ENCODE measurements at places on chromosomes 16 and 17.
A peak's percentile ranks its signal among the peaks of the same experiment; 100 is the strongest.

DNA sequence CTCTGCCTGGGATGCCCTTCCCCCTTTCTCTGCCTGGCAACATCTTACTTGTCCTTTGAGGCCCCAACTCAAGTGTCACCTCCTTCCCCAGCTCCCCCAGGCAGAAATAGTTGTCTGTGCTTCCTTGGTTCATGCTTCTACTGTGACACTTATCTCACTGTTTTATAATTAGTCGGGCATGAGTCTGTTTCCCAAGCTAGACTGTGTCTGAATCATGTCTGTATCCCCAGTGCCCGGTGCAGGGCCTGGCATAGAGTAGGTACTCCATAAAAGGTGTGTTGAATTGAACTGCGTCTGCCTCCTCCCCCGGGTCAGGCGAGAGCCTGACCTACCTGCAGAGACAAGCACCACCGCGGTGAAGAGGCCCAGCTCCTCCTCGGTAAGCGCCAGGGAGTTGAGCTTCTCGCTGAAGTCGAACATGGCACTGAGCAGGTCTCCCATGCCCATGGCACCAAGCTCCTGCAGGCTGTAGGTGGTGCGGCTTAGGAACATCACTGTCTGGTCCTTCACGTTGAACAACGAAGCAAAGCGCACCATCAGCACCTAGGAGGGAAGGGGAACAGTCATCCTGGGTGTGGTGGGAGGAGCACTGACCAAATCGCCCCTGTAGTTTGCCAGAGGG is 6.7 kb downstream of the NR1D1 start:
- no peak for DNase-seq

DNA sequence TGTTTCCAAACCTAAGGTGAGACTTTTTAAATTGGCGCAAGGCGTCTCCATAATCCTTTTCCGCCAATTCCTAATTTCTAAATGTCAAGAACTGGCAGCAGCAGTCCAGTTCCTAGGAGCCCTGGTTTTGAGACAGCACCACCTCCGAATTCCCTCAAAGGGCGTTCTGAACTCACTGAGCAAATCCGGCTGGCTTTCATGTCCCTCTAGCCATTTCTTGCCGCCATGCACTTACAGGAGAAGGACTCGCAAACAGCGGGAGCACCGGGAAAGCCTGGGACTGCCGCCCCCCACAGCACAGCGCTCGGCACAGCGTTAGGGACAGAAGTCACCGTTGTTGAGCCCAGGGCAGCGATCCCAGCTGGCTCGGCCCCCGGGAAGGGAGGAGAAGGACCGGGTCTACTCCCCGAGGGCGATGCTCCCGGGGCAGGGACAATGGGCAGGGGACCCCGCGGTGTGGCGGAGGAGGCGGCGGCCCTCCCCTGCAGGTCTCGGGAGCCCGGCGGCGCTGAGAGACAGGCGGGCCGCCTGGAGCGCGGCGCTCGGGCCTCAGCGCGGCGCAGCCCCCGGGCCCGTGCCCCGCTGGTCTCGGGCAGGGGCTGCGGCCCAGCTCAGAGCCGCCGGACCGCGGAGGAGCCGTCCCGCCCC is 545 bp downstream of the ARHGAP17 start:
- peak; percentile 25 for DNase-seq

- DNase-seq, result no peak
Measured at GRCh38 chr17:49858796-49859195, 10.9 kb upstream of the TAC4 start.

GRCh38 chr16:85029981-85030401 is 2.4 kb downstream of the KIAA0513 start:
- no peak for DNase-seq

GRCh38 chr17:68461122-68461539 is 3.8 kb upstream of the WIPI1 start:
- no peak for DNase-seq

DNA sequence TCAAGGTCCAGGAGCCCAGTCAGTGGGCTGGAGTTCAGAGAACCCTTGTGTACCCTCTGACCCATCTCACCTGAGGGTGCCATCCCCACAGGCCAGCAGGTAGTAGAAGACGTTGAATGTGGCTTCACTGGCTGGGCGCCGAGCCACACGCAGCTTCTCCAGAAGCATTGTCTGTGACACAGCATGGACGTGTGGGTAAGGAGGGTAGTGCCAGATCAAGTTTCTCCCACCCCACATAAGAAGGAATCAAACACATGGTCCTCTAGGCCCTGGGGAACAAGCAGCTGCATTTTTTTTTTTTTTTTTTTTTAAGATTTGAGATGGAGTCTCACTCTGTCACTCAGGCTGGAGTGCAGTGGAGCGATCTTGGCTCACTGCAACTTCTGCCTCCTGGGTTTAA is 60.9 kb downstream of the MYO18A start:
- DNase-seq, result no peak

- DNase-seq, result no peak
Measured at GRCh38 chr16:85051067-85051581, 23.5 kb downstream of the KIAA0513 start.

DNA sequence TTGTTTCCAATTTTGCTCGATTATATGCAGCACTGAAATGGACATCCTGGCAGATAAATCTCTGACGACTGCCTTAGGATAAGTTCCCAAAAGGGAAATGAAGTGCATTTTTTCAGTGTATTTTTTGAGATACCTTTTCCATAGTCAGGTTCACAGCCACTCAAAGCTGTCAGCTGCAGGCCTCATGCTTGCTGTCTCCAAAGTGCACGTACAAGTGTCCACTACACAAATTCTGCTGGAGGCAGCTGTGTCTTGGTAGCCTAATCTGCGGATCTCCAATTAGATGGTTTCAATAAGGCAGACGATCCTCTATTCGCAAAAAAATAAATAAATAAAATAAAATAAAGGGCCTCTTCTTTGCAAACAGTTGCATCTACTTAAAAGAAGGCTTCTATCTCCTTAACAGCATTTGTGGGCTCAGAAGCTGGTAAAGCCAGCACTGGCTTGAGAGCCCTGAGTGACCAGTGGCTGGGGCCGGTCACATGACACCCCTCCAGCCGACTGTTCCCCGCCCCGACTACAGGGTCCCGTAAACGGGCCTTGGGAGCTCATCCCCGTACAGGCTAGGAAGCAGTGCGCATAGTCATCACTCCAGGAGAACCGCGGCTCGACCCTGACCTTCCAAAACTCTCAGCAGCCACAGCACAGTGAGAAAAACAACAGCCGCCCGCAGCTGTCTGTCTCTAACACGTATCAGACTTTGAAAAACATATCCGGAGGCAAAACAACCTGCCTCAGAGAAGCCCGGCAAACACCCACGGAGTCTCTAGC is 18.8 kb downstream of the RPH3AL start:
- DNase-seq, result peak; percentile 55

GRCh38 chr16:68978303-68978954 is 127.0 kb upstream of the HAS3 start:
- DNase-seq, result no peak

GRCh38 chr16:28062847-28063521 is 530 bp downstream of the GSG1L start:
- no peak for DNase-seq

GRCh38 chr17:12410717-12411116 is 255.0 kb upstream of the MYOCD start:
- DNase-seq, result no peak

GRCh38 chr17:57107498-57108101 is 22.6 kb downstream of the AKAP1 start:
- no peak for DNase-seq
